ENCODE measurements at places on chromosomes 13 and 19. TPM values are rescaled to one million over a fixed set of nuclear protein-coding genes. Genes with fewer than 3 reads are reported as not detected.

The KIR3DL1 gene
- total RNA-seq: 0.14 TPM

The PRSS57 gene
- not detected for total RNA-seq

The IGFL2 gene
- not detected for total RNA-seq

The LILRA1 gene
- 0.37 TPM for total RNA-seq

The KIR2DL3 gene
- total RNA-seq: not detected

The GRIK5 gene
- total RNA-seq: 9.3 TPM

The CLEC11A gene
- total RNA-seq: 5.0 TPM

The OR7A5 gene
- total RNA-seq: not detected

The CSNK1G2 gene
- total RNA-seq: 19.8 TPM

The CD33 gene
- 1.2 TPM for total RNA-seq

The MBD3L2 gene
- total RNA-seq: not detected

The C19orf85 gene
- not detected for total RNA-seq

The PMIS2 gene
- total RNA-seq: not detected

The IL17D gene
- 0.40 TPM for total RNA-seq

The ZNF552 gene
- 2.8 TPM for total RNA-seq

The HTR2A gene
- total RNA-seq: not detected

The CACNG8 gene
- 0.15 TPM for total RNA-seq

The ZNF724 gene
- total RNA-seq: 1.7 TPM

The RCBTB1 gene
- total RNA-seq: 23.5 TPM

The IER2 gene
- 54.6 TPM for total RNA-seq

The IL4I1 gene
- 0.36 TPM for total RNA-seq

The MAP1S gene
- 28.6 TPM for total RNA-seq

The CEACAM8 gene
- not detected for total RNA-seq

The SOX1 gene
- not detected for total RNA-seq

The UHRF1 gene
- total RNA-seq: 0.62 TPM

The SHD gene
- 0.37 TPM for total RNA-seq

The BBC3 gene
- 2.4 TPM for total RNA-seq
